ENCODE measurements at places on chromosomes 11 and 22.

DNA sequence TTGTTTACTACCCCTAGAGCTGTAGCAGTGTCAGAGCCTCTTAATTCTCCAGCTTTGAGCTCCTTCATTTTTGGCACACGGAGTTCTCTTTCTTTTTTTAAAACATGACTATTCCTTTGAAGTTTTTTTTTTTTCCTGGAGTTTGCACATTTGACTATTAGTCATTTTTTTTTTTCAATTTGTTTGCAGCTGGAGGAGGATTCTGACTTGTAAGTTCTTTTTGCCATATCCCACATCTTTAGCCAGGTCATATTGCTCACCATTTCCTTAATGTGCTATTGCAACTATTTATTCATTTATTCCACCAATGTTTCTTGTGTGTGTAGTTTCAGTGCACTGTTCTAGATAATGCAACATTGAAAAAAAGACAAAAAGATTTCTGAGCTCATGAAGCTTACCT lies 166.3 kb upstream of the ARHGAP20 start:
- DNase-seq = no peak

GRCh38 chr11:76800466-76801200 lies 17.5 kb downstream of the TSKU start:
- no peak for DNase-seq

DNA sequence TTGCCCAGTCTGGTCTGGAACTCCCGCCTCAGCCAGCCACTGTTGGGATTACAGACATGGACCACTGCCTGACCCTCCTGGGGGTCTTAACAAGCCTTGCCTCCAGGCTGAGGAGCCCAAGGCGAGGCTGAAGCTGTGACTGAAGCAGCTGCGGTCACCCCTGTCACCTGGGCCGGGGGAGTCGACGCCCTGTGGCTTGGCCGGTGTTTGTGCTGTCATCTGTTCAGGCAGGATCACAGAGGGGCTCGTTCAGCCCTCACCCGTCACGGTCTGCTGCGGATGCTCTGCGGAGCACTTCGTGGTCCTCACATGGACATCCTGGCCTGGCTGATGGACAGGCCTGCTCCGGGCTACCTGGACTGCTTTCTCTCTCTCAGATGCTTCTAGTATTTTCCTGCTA lies 23.8 kb downstream of the TRMU start:
- no peak for DNase-seq

- no peak for DNase-seq
These were observed 377.3 kb downstream of the FAM181B start for GRCh38 chr11:82356316-82356715.

DNA sequence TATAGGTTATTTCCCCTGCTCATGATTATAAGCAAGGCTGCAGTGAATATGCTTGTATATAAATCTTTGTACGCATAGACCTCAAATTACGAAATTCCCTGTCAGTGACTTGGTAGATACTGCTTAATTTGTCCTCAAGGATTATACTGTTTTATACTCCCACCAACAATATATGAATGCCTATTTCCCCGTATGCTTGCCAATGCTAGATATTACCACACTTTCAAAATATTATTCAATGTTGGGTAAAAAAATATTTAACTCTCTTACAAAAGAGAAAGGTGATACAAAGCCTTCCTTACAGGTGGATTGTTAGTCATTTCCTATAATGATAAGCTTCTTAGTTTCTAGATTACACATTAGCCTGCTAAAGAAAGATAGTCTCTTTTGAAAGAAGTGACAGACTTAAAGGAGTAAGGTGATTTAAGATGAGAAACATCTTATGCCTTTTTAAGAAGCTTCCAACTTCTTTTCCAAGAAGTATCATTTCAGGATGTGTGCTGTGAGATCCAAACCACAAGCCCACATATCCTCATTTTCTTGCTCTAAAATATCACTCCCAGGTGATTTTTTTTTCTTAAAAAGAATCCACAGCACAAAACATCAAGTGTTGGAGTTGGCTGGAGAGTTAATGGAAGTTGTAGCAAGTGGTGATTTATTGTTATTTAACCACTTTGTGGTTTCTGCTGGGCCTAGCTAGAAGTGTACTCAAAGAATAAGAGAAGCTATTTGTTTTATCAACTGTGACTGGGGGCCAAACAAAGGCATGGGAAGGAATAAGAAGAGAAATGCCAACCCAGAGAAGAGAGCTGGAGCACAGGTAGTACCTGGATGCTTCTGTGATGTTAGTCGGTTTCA lies 59.2 kb downstream of the BARX2 start:
- DNase-seq = no peak

GRCh38 chr22:43008509-43008908 lies 6.4 kb downstream of the PACSIN2 start:
- DNase-seq = no peak

All from amniotic stem cell (primary cell).